Colonic mucosa (tissue), 4 donors: ENCODE measurements at places on chromosomes 5 and 9.

DNA sequence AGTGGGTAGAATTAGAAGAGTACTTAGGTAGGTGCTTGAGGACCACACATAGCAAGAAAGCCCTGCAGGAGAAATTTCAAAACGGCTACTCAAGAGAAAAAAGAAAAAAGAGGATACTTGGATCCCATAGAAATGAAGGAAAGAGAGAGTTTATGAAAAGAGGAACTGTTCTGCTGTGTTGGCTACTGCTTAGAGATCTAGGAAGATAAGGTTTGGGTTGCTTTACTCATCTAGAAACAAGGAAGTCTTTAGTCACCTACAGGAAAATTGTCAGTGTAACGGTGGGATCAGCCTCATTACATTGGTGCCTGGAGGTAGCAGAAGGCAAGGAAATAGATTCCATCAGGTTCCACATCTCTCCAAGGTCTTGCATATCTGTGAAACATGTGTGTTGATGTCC lies 14.8 kb upstream of the C5orf46 start:
- no peak for DNase-seq

DNA sequence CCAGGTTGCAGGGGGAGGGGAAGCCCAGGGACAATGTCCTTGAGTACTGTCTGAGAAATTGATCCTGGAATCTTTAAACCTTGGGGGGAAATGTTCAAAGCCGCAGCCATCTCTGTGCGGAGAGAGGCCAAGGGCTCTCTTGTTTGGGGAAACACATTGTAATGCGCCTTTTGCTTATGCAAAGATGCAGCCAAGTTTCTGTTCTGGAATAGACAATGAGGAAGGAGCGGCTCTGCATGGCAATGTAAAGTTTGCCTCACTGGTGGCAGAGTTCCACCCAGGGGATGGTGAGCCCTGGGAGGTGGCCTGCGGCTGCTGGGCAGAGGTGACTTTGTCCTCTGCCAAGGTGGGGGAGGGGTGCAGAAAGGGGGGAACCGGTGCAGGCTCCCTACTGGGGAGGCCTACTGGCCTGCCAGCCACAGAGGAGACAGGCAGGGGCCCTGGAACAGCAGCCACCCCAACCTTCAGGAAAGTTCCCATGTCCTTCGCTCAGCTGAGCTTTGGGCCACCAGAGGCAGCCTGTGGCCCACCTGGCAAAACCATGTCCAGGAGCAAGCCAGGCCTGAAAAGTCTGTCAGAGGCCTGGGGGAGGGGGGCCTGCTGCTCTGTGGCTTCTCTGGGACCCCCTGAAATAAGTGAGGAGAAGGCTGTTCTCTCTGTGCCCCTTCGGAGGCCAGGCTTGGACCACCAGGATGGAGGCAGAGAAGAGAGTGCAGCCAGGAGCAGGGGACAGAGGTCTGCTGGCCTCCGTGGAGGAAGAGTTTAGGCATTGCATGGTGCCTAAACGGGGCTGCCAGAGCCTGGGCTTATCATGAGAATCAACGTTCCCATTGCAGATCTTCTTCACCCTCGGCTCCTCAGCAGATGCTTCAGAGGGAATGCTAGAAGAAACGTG lies 127.8 kb downstream of the ZNF354C start:
- no peak for DNase-seq

- DNase-seq: no peak
These were observed 130.8 kb downstream of the MACIR start for GRCh38 chr5:103389357-103389756.

- no peak for DNase-seq
These were observed 30.8 kb downstream of the MTAP start for GRCh38 chr9:21833090-21833801.

DNA sequence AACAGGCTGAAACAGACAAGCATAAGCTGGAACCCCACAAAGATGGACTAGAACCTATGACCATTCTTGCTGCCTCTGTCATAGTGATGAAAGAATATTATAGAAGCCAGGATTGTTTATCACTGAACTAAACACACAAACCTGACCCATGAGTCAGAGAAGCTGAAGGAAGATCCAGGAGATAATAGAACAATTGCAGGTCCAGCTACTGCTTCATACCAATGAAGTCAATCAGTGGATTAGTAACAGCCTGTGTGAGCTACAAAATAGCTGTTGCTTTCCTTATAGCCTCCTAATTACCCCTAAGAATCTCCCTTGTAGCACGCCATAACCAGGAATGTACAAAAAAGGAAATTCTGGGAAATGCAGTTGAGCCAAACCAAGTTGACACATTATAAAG lies 459.9 kb upstream of the ZNF462 start:
- DNase-seq: no peak

DNA sequence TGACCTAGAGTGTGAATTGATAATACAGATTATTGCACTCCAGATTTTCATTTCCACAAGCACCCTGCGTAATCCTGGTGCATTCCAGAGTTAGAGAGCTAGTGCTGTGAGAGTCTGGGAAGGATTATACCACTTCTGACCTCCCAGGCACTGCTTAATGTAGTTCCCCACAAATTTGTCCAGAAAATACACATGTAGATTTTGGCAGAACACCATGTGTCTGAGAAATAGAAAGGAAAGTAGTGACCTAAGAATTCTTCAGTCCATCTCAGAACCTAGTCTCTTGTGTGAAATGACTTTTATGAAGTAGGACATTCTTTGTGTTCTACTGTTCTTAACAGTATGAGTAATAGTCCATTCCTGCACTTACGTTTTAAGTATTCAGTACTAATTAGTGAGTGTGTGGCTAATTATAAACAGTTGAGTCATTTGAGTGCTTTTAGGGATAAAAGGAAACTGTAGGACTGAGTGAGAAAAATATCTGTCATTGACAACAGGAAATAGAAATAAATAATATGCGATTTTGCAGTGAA lies 27.8 kb upstream of the PTPDC1 start:
- DNase-seq: no peak

GRCh38 chr9:134662143-134662876 lies 20.7 kb downstream of the COL5A1 start:
- peak; percentile 34 for DNase-seq

GRCh38 chr5:122442938-122443337 lies 130.9 kb downstream of the SNCAIP start:
- DNase-seq: no peak

- DNase-seq: no peak
These were observed 32.2 kb downstream of the PDE6A start for GRCh38 chr5:149912226-149912871.

- DNase-seq: peak; percentile 37
These were observed 159.3 kb downstream of the NR3C1 start for GRCh38 chr5:143244000-143244736.

DNA sequence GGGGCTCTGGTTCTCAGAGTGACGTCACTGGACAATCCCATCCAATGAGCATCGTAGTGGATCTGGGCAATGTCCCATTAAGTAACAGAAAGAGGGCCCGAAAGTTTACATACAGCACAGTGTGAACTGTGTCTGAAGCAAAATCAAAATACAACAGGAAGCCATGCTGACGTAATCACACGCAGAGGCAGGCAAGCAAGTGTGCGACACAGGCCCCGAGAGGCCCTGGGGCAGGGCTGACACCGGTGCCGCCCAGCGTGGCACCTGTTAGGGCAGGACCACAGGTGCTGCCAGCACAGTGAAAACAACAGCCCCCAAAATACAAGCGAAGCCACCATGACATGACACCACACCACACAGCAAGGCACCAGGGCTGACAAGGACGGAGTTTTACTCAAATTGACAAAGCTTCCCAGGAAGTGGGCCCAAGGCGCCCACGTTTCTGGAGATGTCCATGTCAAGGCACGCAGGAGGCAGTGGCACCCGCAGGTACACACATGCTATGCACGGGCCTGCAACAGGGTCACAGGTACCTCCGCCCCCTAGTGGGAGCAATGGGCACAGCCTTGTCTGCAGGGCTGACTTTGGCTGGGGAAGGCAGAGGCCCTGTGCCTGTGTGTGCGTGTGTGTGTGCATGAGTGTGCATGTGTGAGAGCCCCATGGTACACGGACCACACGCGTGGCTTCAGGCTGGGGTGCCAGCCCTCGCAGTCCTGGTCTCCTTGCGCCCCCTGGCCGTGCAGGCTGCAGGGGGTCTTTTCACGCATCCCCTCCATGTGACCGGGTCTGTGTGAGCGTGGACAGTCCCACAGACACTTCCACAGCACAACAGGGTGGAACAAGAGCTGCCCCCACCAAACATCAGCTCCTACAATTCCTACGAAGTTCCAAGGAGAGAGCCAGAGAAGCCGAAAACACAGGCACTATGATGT lies 19.6 kb downstream of the QSOX2 start:
- peak; percentile 68 for DNase-seq

DNA sequence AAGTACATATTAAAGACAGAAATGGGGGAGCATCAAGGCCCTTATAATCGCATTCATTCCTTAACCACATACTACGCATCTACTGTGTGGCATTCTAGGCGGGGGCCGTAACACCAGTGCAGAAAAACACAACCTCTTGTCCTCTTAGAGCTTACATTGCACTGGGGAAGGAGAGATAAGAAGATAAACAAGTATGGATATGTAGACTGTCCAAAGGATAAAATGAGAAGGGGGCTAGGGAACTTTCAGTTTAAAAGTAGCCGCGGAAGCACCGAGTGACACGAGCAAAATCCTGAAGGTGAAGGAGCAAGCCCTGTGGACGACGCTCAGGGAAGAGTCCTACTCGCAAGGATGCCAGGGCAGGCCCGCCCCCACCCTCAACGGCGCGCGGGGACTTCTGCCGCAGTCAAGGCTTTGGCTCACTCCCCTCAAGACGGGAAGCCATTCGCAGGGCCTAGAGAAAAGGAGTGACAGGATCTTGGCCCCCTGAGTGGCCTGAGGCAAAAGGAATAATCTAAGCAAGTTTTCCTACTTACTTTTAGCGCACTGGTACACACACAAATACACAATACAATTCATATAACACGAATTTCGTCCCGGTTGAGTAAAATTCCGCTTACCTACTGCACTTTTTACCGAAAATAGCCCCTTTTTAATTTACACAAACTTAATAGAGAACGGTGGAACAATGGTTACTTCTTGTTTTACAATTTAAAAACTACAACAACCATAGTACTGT lies 1.3 kb upstream of the NIPBL start:
- DNase-seq: peak; percentile 67

GRCh38 chr5:178284093-178284675 lies 51.6 kb upstream of the PHYKPL start:
- DNase-seq: peak; percentile 34

DNA sequence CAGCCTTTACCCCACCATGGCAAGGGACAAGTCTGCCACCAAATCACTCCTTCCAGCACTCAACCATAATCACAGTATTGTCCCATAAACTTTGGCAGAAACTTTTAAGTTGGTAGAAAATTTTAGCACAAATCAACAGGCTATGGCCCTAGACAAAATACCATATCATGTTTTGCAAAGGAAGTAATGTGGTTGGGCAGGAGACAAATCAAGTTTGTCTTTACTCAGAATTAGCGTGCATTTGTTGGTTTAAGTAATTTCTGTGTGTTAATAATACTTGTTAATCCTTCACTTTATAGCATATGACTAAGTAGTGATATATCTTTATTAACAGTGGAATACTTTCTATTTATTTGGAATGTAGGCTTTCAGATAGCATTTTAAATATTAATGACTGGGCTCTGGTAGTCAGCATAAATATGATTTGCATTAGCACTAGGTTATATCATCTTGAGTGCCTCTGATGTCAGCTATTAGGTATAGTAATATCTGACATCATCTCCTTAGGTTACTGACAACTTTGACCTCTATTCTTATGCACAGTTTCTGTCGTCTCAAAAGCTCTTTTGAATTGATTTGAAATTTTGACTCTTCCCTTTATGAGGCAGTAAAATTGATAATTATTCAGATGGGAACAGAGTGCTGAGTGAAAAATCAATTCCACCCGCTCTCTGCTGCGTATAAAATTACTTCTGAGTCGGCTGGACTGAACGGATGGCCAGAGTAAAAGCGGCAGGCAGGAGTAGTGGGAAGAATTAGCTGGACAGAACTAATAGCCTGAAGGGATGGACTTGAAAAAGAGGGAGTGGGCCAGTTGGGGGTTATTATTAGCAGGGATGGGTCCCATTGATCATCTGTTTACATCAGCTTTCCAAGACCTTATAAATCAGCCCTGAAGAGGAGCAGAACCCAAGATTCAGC lies 40.1 kb upstream of the TLX3 start:
- no peak for DNase-seq

GRCh38 chr9:132099741-132100407 lies 20.2 kb upstream of the MED27 start:
- no peak for DNase-seq

- no peak for DNase-seq
These were observed 901.9 kb upstream of the WWC1 start for GRCh38 chr5:167389537-167389936.

DNA sequence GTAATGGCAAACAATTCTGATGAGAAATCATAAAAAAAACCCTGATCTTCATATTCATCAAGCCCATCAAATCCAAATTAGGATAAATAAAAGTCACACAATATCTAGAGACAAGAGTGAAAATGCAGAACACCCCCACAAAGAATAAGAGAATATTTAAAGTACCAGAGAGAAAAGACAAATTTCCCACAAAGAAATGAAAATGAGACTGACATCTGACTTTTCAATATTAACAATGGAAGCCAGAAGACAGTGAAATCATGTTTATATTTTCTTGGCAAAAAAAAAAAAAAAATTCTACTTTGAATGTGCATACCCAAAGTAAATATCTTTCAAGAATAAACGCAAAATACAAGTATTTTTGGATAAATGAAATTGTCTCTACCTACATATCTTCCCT lies 28.9 kb upstream of the COL5A1 start:
- DNase-seq: no peak

- no peak for DNase-seq
These were observed 187.3 kb downstream of the RAB3C start for GRCh38 chr5:58770136-58770535.

DNA sequence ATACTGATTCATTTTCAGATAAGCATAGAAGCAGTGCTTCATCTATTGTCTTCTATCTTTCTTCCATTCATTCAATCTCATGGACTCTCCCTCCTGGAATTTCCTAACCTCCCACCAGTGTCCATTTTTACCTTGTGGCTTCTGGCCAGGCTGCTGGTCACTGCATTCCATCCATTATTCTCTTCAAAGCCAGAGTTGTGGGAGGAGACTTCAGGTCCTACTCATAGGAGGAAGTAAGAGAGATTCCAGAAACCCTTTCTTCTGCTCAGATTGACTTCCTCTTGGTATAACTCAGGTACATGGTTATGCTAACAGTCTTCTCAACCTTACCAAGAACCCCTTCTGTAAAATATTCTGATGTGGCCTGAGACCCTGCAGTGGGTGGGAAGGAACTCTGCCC lies 153.3 kb upstream of the SLC12A2 start:
- no peak for DNase-seq

GRCh38 chr9:78606001-78606379 lies 309.1 kb downstream of the PSAT1 start:
- DNase-seq: no peak

DNA sequence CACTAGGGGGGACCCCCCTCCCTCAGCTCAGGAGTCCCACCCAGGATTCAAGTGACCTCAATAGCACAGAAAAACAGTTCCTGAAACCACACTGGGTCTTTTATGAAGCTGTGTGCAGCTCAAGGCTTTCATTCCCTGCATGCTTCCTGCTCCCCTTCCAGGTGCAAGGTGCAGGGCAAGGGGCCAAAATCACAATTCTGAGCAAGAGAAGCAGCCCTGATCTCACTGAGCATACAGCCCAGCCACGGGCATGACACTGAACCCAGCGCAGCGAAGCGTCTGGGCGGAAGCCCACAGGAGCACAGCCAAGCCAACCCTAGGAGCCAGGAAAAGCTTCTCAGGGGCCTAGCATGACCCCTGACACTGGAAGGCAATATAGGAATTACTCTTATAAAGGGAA lies 62.9 kb downstream of the IRX2 start:
- no peak for DNase-seq

- no peak for DNase-seq
These were observed 128.3 kb downstream of the ZCCHC7 start for GRCh38 chr9:37248651-37249163.

- DNase-seq: peak; percentile 88
These were observed 124.3 kb upstream of the SLC12A2 start for GRCh38 chr5:127959152-127959764.
